ENCODE measurements at places on chromosomes 6 and 20.

GRCh38 chr20:36141310-36141709 is 13.2 kb upstream of the EPB41L1 start:
- DNase-seq, result no peak

DNA sequence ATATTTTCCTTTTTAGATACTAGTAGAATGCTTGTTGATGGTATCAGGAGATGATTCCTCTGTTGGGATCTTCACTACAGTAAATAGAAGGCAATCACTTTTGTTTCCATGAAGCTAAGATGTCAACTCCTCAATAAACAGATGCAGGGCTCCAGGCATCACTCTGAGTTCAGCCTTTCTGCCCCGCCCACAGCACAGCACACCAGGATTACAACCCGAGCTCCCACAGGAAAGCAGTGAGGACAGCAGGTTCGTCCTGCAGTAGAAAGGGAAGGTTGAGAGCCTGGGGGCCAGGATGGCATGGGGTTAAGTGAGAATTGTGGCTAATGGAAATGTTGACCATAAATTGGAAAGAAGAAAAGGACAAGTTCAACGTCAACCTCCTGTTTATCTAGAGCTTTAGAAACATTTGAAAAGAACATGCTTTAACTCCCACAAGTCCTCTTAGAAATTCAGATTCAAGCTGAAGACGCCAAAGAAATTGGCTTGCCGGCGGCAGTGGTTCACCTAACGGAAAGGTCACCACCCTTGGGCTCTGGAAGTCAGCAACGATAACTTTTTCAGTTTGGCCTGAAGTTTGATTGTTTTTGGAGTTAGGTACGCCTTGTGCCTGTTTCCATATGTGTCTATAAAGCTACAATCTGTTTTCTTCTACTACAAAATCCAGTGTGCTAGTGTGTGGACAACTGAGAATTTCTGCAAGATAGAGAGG is 144.4 kb upstream of the PDE10A start:
- no peak for DNase-seq

DNA sequence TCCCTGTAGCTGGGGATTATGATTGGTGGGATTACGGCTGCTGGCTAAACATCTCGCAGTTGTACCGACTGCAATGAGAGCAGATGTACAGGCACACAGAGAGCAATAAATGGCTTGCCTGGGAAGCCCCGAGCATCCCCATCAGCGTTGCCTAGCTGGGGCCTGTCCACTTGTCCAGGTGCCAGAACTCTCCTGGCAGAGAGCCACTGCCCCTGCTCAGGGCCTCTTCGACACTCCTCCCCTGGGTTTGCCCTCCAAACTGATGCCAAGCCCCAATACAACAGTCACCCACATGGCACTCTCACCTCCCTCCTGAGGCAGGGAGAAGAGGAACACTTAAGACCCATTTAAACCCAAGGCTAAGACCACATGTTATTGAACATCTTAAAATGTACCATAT is 715.1 kb downstream of the PTPRT start:
- no peak for DNase-seq

DNA sequence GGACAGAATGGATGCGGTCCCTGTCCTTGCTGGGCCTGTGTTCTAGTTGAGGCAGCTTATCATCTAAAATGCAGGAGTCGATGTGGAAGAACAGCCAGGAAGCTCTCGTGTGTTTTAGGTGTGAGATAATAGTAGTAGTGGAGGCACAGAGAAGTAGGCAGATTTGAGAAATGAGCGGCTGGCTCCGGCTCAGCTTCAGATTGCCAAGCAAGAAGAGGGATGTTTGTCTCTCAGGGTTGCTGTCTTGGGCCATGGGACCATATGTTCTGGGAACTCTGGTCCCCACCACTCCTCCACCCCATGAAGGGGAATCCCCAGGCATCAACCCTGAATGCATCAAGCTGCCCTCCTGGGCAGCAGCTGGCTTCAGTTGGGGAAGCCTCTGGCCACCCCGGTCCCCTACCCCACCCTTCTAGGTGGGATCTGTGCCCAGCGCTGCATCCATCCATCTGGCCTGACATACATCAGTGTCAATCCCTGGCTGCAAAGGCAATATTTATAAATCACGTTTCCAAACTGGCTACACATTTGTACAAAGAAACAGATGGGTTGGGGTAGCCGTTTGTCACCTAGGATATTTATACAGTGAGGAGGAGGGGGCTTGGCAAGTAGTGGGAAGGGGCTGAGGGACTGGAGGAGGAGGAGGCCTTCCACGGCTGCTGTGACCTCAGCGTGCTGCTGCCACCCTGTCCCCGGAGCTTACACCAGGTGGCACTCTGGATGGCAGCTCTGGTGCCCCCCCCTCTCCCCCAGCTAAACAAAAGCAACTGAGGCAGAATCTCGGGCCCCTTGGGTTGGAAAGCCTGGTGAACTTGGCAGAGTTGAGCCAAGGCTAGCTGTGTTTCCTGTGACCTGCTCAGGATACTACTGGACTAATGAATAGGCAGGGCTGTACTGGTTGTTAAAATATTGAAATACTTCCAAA is 64.4 kb downstream of the CD40 start:
- no peak for DNase-seq

- peak; percentile 84 for DNase-seq
Measured at GRCh38 chr6:17156112-17156921, 54.5 kb downstream of the STMND1 start.

DNA sequence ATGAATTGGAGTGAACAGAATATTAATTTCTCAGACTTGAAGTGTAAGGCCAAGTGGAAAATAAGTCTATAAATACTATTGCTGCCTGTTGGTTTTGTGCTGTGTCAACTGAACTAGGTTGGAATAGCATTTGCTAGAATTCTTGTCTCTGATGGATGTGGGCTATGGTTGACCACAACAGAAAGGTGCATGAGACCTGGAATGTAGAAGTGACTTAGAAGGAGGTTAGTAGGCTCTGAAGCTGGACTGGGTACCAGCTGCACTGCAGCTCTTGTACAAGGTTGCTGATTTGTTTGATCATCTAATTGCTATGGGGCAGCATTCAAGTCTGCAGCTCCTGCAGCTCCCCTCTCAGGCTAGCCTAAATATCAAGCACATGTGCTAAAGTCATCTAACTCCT is 479.0 kb upstream of the NRSN1 start:
- DNase-seq, result no peak

- DNase-seq, result no peak
Measured at GRCh38 chr6:130437961-130438360, 72.1 kb downstream of the TMEM200A start.

- DNase-seq, result no peak
Measured at GRCh38 chr6:139295901-139296300, 4.1 kb upstream of the TXLNB start.

DNA sequence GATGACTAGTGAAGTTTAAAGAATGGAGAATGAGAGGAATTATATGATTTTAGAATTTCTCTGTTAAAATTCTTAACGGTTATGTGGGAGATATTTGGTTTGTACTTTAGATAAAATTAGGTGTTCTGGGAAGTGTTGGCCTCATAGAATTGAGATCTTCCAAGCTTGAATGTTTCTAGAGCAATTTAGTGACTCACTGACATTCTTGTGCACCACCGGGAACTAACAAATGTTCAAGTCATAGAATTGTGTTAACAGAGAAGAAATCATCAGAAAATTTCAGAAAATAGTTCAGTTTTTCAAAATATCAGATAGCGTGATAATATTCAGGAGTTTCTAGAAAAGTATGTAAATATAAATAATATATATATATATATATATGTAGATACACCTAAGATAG is 67.9 kb upstream of the BMP5 start:
- DNase-seq, result no peak

DNA sequence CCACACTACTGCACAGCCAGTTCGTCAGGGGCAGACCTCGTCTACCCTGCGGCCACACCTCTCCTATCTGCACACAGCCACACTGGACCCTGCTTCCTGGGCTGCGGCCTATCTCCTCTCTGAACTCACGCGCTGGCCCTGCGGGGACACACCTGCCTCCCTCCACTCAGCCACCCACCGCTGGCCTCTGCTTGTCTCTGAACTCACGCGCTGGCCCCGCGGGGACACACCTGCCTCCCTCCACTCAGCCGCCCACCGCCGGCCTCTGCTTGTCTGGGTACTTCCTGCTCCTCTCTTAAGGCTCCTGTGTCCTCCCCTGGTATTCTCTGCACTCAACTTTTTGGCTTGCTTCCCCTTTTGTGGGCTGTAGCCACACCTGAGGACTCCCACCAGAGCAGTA is 52.3 kb downstream of the HUS1B start:
- no peak for DNase-seq

GRCh38 chr6:138007014-138007472 is 100.2 kb downstream of the PERP start:
- peak; percentile 57 for DNase-seq

- DNase-seq, result no peak
Measured at GRCh38 chr6:166691746-166692145, 64.7 kb upstream of the RPS6KA2 start.

- no peak for DNase-seq
Measured at GRCh38 chr6:12174878-12175277, 115.3 kb upstream of the EDN1 start.

DNA sequence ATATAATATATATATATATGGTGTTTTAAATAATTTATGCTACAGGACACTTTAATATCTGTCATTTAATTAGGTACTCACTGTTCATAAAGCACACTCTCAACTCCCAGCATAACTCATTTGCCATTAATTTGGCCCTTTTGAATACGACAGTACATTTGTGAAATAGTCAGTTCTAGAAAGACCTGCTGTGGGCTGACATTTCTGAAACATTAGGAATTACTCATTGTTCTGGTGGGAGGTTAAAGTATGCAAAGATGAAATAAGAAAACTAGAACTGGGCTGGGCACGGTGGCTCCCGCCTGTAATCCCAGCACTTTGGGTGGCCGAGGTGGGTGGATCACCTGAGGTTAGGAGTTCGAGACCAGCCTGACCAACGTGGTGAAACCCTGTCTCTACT is 497.5 kb downstream of the UTRN start:
- no peak for DNase-seq

GRCh38 chr6:113530769-113531168 is 326.4 kb upstream of the MARCKS start:
- DNase-seq, result no peak

DNA sequence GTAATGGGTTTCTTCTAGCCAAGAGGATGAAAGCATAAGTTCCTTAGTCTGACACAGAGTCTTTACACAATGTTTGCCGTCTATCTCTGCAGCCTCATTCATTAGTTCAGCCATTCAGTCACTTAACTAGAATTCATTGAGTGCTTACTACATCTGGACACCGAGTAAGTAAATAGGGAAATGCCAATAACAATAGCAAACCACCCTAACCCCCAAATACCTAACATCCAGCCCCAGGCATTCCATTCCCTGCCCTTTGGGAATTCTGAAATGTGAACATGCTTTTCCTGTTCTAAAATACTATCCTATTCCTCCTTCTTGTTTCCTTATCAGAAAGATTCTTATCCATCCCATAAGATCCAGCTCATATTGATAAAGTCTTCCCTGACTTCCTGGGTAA is 277.6 kb upstream of the RNF217 start:
- no peak for DNase-seq

GRCh38 chr6:4593951-4594350 is 182.3 kb upstream of the CDYL start:
- DNase-seq, result no peak

DNA sequence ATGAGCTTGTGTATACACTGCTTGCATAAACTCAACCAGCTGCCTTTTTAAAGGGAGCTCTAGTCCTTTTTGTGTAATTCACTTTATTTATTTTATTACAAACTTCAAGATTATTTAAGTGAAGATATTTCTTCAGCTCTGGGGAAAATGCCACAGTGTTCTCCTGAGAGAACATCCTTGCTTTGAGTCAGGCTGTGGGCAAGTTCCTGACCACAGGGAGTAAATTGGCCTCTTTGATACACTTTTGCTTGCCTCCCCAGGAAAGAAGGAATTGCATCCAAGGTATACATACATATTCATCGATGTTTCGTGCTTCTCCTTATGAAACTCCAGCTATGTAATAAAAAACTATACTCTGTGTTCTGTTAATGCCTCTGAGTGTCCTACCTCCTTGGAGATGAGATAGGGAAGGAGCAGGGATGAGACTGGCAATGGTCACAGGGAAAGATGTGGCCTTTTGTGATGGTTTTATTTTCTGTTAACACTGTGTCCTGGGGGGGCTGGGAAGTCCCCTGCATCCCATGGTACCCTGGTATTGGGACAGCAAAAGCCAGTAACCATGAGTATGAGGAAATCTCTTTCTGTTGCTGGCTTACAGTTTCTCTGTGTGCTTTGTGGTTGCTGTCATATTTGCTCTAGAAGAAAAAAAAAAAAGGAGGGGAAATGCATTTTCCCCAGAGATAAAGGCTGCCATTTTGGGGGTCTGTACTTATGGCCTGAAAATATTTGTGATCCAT is 15.3 kb downstream of the TNFAIP3 start:
- DNase-seq, result no peak

- no peak for DNase-seq
Measured at GRCh38 chr6:14316651-14317386, 199.2 kb downstream of the CD83 start.

GRCh38 chr6:169168302-169168630 is 85.4 kb downstream of the THBS2 start:
- DNase-seq, result no peak

- no peak for DNase-seq
Measured at GRCh38 chr20:33125983-33126382, 42.0 kb upstream of the BPIFA2 start.

GRCh38 chr20:62898970-62899632 is 27.2 kb downstream of the DIDO1 start:
- no peak for DNase-seq

- DNase-seq, result no peak
Measured at GRCh38 chr6:7529141-7529540, 12.3 kb upstream of the DSP start.

DNA sequence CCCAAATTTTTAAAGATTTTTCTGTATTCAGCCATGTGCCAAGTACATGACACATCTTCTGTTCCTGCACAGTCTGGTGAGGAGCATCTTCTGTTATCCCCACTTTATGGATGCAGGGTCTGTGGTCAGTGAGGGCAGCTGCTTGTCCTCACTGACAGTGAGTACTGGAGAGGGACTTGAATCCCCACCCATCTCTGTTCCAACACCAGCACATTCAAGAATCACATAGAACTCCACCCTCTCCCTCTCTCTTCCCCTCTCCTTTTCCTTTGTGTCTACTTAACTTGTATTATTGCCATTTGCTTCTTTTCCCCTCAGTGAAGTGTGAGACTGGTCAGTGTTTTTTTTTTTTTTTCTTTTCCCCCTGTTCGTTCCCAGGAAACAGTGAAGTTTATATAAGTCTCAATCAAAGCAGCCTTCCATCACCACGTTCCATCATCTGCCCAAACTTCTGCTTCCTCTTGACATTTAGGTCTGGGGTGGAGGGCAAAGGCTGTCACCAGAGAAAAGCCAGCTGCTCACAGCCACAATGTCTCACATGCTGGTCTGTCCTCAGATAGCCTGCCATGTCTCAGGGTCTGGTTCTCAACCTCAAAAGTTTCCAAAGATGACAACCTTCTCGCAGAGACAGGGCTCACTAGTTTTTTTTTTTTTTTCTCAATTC is 110.0 kb upstream of the SSTR4 start:
- no peak for DNase-seq
